GM19239 (cell line): ENCODE measurements at places on chromosomes 4 and X.

GRCh38 chr4:37537484-37537883, 148.7 kb downstream of the RELL1 start:
- no peak for DNase-seq

DNA sequence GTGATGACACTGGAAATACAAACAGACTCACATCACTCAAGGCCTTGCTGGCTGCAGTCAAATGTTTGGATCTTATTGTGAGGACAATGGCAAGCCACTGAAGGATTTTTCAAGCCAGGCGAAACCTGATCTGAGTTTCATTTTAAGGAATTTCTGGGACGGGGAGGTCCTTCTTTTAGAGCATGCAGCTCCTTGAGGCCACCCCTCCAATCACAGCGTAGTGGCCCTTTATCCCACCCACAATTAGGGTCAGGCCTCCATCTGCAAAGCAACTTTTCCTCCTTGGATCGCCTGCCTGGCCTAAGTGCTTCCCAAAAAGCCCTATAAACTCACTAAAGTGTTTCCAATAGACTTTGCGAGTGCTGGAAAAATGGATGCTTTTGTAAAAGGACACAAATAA, 115.5 kb downstream of the EFHC2 start:
- no peak for DNase-seq

GRCh38 chr4:7367406-7367805, 67.3 kb downstream of the PSAPL1 start:
- DNase-seq = no peak

DNA sequence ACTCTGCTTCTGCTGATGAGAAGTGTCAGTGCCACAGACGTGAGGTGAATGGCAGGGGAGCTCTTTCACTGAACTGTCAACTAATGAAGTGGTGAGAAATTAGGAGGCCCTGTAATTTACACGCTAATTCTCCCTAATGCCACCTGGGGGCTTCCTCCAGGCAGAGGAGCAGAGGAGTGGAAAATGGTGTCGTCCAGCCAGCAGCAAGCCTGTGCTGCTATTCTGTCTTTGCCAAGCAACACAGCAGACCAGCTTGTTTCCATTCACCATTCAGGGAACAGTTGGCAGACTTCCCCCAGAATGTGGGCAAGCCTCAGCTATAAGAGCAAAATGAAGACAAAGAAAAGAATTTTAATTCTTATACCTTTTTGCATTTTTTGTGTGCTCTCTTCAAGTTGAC, 245.2 kb upstream of the TET2 start:
- DNase-seq = no peak

DNA sequence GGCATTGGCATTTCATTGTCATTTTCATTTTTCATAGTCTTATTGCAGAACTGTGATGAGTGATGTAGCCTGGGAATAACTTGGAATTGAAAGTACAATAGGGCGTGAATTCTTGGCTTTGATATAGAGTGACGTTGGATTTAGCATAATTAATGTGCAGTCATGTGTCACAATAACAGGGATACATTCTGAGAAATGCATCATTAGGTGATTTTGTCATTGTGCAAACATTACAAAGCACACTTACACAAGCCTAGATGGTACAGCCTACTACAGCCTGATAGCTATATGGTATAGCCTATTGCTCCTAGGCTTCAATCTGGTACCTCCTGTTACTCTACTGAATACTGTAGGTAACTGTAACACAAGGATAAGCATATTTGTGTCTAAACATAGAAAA, 300.8 kb downstream of the DTHD1 start:
- no peak for DNase-seq
